ENCODE measurements at places on chromosomes 11 and 22. TPM values are rescaled to one million over a fixed set of nuclear protein-coding genes. Genes with fewer than 3 reads are reported as not detected.
A peak's percentile ranks its signal among the peaks of the same experiment; 100 is the strongest.

Gene ZNF70
- 2.6 TPM for total RNA-seq

DNA sequence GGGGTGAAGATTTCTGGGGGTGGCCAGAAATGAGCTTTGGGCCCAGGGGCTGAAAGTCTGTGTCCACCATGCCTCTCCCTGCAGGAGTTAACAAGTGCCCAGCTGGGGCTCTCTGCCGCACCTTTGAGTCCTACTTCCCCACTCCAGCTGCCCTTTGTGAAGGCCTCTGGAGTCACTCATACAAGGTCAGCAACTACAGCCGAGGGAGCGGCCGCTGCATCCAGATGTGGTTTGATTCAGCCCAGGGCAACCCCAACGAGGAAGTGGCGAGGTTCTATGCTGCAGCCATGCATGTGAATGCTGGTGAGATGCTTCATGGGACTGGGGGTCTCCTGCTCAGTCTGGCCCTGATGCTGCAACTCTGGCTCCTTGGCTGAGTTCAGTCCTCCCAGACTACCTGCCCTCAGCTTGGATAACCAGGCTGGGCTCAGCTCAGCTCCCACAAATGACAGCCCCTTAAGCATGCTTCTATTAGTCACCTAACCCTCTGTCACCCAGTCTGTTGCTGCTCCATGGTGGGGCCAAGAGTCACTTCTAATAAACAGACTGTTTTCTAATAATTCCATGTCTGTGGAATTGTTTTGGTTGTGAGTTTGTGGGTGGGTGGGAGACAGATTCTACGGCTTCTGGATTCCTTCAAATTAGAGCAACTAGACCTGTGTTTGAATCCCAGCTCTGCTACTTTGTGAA, 3.0 kb upstream of the INPPL1 start:
- H3K4me1 ChIP-seq: peaks cover 23% of the 10 kb centered on the region
- no peak overlapping the region for H3K4me3 ChIP-seq
- no peak for DNase-seq

GRCh38 chr11:108871867-108872266, 207.0 kb downstream of the DDX10 start:
- peaks cover 41% of the 10 kb centered on the region for H3K4me1 ChIP-seq
- no peaks in the 10 kb centered on the region for H3K27me3 ChIP-seq
- no peak overlapping the region for H3K4me3 ChIP-seq
- H3K27ac ChIP-seq: no peak overlapping the region

DNA sequence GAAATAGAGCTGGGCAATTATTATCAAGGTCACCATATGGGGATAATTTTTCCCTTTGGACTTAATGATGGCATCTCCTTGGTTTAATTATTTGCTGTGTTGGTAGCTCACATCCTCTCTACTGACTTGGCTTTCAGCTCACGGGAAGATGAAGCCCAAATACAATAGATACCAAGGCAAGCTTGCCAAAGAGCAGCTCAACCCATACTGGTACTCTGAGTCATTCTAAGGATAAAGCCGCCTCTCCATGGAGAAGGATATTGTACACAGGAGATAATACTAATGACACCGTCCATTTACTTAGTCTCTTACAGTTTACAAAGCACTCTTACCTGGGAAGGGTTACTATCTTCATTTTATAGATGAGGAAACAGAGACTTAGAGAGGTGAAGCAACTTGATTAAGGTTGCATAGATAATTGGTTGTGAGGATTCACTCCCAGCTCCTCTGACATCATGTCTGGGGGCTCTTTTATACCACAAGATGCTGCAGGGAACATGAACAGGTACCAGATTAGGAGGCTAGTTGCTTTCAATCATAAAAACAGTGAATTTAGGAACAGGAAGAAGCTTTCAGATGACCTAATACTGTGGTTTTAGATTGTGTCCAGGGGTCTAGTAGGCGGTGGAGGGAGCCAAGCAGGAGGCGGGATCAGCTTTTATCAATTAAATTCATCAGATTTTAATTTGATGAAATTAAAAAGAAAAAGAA, 48.3 kb upstream of the PICALM start:
- H3K27me3 ChIP-seq: no peaks in the 10 kb centered on the region
- H3K27ac ChIP-seq: no peak overlapping the region
- H3K36me3 ChIP-seq: no peaks in the 10 kb centered on the region
- no peaks in the 10 kb centered on the region for H3K4me1 ChIP-seq
- no peak for DNase-seq

DNA sequence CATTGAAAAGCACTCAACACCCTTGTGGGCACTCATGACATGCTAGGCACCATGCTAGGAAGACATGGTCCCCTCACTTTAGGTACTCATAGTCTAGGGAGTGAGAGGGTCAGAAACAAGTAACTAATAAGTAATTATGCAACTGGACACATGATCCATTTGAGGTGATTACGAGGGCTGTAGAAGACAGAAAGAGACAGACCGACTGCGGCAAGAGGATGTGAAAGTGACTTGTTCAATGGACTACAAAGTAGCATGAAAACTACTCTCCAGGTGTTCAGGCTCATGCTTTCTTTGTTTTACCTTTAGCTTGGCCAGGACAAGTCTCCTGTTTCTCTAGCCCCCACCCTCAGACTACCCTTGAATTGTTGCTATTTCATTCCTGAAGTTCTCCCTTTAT, 310.8 kb upstream of the SORL1-AS1 start:
- no peak overlapping the region for H3K4me3 ChIP-seq
- no peak for DNase-seq
- H3K4me1 ChIP-seq: 0 out of 2 replicates have a peak, but pooled peaks cover 3% of the 10 kb centered on the region

Gene CCDC87
- total RNA-seq: 1.2 TPM

DNA sequence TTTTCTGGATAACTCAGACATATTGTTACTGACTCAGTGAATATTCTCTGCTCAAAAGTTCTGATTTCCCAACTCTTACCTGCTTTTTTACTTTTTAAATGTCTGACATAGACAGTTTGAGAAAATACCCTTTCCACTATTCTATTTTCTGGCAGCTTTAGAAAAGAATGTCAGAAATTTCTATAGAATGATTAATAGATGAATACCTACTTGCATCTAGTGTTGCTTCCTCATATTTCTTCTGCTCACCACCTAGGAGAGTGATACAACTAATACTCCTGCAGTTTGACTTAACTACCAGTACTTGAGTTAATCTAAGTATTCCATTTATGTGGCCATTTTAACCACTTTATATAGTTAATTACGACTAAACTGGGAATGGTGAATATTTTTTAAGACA, 55.2 kb downstream of the KDM2A start:
- H3K27me3 ChIP-seq: no peaks in the 10 kb centered on the region
- no peak overlapping the region for H3K4me3 ChIP-seq
- no peak overlapping the region for H3K27ac ChIP-seq
- no peaks in the 10 kb centered on the region for H3K36me3 ChIP-seq
- DNase-seq: no peak
- H3K4me1 ChIP-seq: no peaks in the 10 kb centered on the region

DNA sequence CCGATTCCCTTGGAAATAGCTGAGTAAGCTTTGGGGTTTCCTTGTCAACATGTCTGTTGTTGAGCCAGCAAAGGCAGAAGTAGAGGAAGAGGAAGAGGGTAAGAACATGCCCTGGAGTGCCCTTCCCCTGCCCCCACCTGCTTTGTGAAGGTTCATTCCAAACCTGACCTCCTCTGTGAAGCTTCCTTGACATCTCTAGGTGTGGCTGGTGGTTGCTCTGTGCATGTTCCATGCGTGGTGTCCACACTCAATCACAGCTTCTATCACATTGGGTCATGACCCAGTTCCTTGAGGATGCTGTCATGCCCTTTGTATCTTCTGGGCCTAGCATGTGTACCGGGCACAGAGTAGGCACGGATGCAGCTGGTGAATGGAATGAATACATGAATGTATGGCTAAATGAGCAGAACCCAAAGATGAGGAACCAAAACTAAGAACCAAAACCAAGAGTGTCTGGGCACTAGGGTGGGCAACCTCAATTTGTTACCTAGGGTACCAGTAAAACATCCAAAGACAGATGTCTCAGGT, 23.7 kb upstream of the FXYD6 start:
- H3K36me3 ChIP-seq: no peaks in the 10 kb centered on the region
- H3K27me3 ChIP-seq: no peaks in the 10 kb centered on the region
- DNase-seq: no peak
- H3K4me3 ChIP-seq: no peak overlapping the region
- H3K27ac ChIP-seq: no peak overlapping the region

- H3K4me1 ChIP-seq: peaks cover 21% of the 10 kb centered on the region
- H3K36me3 ChIP-seq: no peaks in the 10 kb centered on the region
- H3K27ac ChIP-seq: no peak overlapping the region
- DNase-seq: peak; percentile 9
- H3K27me3 ChIP-seq: peaks cover 59% of the 10 kb centered on the region
These were observed 130.8 kb downstream of the FCHSD2 start for GRCh38 chr11:73011126-73011817.

Gene ZBTB16
- 0.19 TPM for total RNA-seq

DNA sequence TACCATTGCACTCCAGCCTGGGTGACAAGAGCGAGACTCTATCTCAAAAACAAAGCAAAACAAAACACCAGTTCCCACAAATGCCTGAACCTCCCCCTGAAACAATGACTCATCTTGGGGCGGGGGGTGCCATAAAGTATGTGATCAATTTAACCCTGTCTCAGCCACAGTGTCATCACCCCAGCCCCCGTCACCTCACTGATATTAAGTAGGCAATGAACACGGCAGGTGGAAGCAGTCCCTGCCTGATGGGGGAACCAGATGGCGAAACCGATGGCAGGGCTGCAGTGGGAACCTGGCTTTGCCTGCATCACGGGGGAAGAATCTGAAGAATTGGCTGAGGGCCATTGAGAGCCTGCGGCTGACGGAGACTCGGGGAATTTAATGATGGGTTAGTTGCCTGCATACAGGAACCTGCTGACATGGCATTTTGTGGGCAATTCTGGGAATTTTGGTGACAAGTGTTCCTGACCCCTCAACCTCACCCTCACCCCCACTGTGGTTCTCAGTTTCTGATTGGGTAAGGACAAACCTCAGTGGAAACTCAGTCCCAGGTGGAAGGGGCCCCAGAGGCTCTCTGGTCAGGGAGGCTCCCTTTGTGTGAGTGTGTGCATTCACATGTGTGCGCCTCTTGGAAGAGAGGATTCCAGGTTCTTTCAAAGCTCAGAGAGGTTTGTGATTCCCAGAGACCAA, 39.1 kb upstream of the SHISAL1 start:
- peak overlapping the region; percentile 45 for H3K27ac ChIP-seq
- peak; percentile 70 for DNase-seq
- no peak overlapping the region for H3K4me3 ChIP-seq
- no peaks in the 10 kb centered on the region for H3K27me3 ChIP-seq

DNA sequence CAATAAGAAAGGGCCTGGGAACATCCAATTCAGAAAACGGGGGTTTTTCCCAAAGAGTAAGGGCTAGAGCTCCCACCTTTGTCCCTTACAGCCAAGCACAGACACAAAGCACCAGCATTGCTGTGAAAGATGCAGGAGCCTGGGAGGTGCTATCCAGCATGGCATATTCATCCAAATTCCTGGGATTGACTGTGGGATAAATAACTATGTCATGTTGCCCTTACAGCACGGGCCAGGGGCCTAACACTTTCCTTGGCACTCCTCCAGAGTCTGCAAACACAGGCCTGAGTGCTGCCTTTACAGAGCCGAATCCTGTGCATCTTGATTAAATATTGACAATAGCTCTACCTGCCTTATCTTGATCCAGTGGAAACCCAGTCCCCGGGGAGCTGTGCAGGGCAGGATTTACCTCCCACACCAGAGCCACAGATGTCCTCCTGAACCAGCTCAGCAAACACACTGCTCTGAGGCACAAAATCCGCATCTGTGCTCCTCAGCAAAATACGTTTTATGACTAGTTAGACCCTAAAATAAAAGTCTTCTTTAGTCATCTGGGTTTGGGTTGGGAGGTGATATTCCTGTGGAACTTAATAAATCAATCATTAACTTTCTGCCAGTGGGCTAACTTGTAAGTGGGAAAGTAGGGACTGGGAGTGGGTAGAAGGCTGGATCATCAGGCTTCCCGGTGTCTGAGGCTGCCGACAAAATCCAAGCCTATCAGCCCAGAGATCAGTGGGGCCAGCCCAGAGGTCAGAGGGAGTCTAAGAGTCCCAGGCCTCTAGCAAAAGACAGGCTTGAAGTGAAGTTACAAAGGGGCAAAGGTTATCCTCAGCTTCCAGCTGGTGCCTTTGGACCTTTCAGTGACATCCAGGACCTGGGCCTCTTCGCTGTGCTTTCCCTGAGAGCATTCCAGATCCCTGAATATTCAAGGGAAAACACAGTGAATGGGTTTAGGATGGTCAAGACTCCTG, 36.5 kb downstream of the POU2AF3 start:
- peaks cover 7% of the 10 kb centered on the region for H3K4me1 ChIP-seq
- no peaks in the 10 kb centered on the region for H3K27me3 ChIP-seq
- DNase-seq: no peak
- no peak overlapping the region for H3K27ac ChIP-seq

Gene PACSIN3
- 72.1 TPM for total RNA-seq

DNA sequence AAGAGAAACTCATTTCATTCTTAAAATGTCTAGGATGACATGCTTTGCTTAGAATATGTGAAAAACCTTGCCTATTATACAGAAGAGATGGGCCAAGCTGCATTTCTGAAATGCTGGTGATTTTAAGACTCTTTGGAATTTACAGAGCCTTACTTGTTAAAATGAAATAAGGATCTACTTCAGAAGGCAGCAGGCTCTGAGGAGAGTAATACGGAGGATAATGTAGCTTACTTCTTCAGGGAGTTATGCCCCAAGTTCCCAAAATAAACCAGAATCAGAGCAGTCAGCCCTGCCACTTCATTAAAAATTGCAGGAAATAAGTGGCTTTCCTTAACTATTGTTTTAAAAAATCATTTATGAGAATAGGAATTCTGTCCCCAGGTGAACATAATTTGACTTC, 1000.3 kb upstream of the RAG2 start:
- 0 out of 2 replicates have a peak, but pooled peaks cover 4% of the 10 kb centered on the region for H3K36me3 ChIP-seq
- H3K4me1 ChIP-seq: no peaks in the 10 kb centered on the region
- H3K27me3 ChIP-seq: no peaks in the 10 kb centered on the region
- no peak for DNase-seq

DNA sequence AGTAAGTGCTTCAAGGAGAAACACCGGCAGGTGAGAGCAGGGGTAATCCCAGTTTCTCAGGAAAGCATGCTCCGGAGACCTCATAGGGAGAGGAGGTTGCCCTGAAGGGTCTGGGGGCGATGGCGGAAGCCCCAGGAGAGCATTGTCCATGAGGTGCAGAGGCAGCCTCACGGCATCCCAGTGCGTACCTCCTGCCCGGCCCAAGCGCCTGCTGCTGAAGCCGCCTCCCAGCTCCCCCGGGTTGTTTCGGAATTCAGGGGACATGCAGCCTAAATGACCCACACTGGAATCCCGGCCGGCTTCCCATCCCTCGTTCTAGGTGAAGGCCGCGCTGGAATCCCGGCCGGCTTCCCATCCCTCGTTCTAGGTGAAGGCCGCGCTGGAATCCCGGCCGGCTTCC, 2.7 kb downstream of the ZBED4 start:
- H3K4me1 ChIP-seq: peaks cover 14% of the 10 kb centered on the region
- peaks cover 19% of the 10 kb centered on the region for H3K27me3 ChIP-seq
- H3K27ac ChIP-seq: no peak overlapping the region
- no peak overlapping the region for H3K4me3 ChIP-seq

Gene MS4A2
- not detected for total RNA-seq
